ENCODE measurements at places on chromosomes 12 and 14.

- no peak for DNase-seq
Measured at GRCh38 chr12:1083889-1084262, 92.9 kb downstream of the ERC1 start.

DNA sequence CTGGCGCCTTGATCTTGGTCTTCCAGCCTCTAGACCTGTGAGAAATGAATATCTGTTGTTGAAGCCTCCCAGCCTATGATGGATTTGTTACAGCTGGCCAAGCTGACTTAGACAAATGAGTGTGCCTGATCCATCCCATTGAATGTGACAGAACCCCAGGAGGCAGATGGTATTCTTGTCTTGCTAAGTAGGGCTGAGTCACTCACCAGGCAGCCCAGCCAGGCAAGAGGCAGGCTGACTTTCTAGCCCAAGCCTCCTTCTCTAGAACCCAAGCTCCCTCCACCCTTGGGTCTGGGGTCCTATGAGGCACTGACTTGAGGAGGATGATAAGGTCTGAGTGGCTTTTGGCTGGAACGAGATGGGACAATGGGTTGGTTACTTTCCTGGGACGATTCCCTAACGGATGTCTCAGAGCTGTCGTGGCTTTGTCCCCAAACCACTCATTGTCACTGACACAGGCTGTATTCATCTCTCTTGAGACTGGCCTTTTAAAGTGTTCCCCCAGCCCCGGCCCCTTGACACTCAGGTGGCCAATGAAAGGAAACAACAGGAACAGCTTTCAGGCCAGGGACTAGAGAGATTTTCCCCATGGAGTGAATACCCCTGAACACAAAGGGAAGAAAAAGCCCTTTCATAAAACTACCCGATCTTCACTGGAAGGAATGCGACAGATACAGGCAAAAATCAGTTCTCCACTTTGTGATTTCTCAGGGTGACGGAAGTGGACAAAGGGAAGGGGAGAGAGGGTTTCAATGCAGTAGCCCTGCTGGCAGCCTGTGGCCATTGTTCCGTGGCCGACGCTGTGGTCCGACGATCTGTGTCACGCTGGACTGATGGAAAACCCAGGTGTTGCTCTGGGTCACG is 264.2 kb downstream of the AACS start:
- no peak for DNase-seq

DNA sequence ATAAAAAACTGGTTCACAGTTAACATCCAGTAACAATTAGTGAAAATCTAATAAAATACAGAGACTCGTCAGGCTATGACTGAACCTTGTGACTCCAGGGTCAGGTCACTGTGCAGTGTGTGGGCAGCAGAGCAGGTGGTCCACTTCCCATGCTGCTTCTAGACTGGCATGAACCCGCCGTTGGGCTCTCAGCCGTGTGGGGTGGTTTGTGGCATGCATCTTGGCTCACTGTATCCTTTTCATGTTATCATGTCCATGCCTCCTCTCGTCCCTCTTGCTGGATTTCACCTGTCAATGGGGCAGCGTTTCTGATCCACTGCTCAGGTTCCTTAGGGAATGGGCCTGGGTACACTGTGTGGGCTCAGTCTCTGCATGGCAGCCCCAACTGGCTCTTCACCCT is 57.3 kb downstream of the EP400 start:
- no peak for DNase-seq

- no peak for DNase-seq
Measured at GRCh38 chr12:74906224-74906623, 303.4 kb downstream of the KCNC2 start.

DNA sequence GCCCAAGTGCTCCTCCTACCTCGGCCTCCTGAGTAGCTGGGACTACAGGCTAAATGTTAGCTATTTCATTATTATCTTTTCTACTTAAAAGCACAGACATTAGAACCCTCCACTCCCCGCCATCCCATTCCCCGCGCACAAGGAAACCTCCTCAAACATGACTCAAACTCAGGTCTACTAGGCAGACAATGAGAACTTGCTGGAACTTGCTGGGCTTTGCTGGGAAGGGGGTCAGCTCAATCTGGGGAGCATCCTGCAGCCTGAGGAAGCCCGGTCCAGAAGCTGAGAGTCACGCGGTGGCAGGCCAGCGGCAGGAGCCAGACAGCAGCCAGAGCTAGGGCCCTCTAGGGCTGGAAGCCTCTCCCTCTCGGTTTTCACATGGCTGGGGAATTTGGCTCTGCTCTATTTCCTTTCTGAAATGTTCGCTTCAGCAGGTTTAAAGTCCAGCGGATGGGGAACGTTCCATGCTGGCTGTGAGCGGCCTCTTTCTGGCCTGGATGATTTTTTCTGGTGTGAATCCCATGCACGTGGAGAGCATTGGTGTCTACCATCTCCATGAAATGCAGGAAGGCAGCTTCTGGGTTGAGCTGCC is 68.5 kb downstream of the SLC6A12 start:
- DNase-seq: no peak

- no peak for DNase-seq
Measured at GRCh38 chr12:125684968-125685790, 619.9 kb downstream of the AACS start.

GRCh38 chr12:130780325-130780724 is 58.7 kb downstream of the STX2 start:
- no peak for DNase-seq

- DNase-seq: no peak
Measured at GRCh38 chr12:6644257-6644596, 3.0 kb downstream of the ACRBP start.

DNA sequence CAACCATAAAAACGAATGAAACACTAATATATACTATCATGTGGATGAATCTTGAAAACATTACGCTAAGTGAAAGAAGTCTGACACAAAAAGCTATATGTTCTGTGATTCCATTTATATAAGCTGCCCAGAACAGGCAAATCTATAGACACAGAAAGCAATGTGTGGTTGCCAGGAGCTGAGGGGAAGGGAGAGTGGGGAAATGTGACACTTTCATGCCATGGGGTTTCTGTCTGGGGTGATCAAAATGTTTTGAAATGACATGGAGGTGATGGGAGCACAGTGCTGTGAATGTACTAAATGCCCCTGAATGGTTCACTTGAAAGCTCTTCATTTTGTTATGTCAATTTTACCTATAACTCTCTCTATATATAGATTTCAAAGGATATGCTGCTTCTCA is 30.1 kb downstream of the ATG14 start:
- DNase-seq: no peak

DNA sequence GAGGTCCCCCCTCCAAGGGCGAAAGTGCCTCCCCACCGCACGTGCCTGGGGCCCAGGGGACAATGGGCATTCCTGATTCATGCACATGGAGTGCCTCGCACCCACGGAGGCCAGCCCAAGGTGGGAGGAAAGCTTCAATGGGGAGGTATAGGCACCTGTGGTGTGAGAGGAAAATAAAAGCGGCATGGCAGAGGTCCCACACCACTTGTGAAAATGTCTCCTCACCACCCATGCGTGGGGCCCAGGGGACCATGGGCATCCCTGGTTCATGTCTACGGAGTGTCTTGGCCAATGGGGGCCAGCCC is 384.7 kb downstream of the ALG10 start:
- DNase-seq: no peak

- no peak for DNase-seq
Measured at GRCh38 chr12:88390811-88391210, 189.5 kb downstream of the KITLG start.

DNA sequence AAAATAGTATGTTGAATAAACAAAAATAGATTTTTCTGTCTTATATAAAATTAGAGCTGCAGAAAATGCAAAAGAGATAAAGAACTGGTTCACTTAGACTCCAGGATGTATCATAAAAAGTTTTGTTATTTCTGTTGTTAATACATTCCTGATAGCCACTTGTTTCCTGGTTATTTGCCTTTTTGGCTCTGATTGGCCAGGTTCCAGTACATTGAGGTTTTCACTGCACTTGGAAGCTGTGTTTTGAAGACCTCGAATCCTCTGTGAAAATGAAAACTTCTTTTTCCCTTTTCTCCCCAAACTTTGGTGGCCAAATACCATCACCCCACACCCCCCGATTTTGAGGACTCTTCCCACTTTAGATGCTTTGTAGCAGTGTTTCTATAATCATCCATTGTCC is 525.3 kb downstream of the MED13L start:
- no peak for DNase-seq

GRCh38 chr14:89479802-89480201 is 62.8 kb upstream of the FOXN3 start:
- no peak for DNase-seq

DNA sequence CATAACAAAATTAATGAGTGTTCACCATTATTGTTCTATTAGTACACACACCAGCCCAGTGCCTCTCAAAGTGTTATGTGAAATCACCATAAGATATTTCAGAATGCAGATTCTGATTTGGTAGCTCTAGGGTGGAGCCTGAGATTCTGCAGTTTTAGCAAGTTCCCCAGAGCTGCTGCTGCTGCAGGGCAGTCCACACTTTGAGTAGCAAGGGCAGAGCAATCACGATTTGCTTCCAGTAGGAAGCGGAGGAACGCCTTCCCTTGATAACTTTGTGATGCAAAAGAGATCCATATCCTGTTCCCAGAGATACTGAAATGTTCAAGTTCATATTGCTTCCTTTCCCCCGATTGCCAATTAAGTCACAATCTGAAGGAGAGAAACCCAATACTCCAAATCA is 57.9 kb downstream of the SLC17A8 start:
- no peak for DNase-seq

- DNase-seq: no peak
Measured at GRCh38 chr14:34104489-34105397, 153.9 kb upstream of the EGLN3 start.

- no peak for DNase-seq
Measured at GRCh38 chr12:16482726-16483125, 123.2 kb downstream of the LMO3 start.

DNA sequence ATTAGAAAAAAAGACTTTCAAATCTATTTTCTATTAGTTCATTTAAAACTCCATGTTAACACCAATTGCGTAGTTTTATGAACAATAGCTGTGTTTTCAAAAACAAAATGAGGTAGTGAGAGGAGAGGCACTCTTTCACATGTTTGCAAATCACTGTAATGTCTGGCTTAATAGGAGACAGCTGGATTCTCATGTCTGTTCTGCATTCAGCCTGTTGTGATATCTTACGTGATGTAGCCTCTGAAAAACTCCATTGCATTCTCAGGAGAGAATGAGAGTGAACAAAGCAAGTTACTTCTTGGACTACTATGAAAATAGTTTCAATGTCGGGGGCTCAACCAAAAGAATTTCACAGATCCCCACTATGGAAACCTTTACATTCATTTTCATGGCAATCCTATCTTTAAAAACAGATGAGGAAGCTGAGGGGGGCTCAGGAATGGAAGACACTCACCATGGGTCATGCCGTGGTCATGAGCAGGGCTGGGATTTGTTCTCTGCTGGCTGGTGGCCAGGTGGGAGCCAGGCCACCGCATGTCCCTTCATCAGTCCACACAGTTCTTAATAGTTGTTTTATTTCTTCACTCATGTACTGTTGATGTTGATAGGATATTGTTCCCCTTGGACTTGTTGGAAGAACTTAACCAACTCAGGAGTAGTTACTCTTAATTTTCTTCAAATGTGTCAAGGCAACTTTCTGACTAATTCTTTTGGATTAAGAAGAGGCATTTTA is 346.2 kb upstream of the FAR2 start:
- DNase-seq: no peak

GRCh38 chr12:57227315-57228115 is 2.0 kb upstream of the SHMT2 start:
- no peak for DNase-seq

GRCh38 chr14:68076451-68076850 is 256.9 kb downstream of the RAD51B start:
- DNase-seq: no peak

- no peak for DNase-seq
Measured at GRCh38 chr14:53278602-53279506, 125.7 kb upstream of the DDHD1 start.

GRCh38 chr14:85061256-85061655 is 468.7 kb upstream of the FLRT2 start:
- no peak for DNase-seq

GRCh38 chr12:88310069-88310468 is 168.0 kb downstream of the TMTC3 start:
- no peak for DNase-seq

DNA sequence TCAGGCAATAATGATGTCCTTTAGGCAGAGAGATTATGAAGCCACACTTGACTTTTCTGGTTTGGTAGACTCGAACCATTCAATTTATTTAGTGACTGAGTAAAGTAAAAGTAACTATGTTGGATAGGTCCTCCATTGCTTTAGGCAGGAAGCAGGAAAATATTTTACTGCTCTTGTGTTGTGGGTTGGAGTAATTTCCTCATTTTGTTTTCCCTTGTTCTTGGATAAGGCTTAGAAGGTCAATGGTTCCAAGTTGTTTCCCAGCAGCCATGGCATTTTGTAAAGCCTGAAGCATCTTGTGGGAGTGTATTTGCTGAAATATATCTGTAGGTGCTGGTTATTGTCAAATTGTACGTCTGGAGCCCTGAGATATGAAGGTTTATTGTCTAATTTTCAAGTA is 161.2 kb upstream of the SLC38A2 start:
- no peak for DNase-seq

- DNase-seq: no peak
Measured at GRCh38 chr12:10354071-10354470, 35.8 kb downstream of the KLRK1 start.

DNA sequence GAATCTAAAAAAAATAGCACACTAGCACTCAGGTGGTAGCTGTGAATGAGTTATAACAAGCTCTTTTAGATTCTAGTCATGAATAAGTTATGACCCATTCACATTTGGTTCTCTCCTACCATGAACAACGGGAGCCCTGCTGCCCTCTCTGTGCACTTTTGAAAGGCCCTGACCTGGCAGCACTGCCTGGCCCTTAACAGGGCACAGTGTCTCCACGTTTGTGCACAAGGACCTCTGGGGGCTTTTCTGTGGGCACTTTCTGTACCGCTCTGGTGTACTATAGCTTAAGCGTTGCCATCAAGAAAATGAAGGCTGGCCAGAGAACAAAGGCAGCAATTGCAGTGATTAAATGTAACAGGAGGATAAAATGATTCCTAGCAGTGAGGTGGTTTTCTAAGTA is 21.2 kb downstream of the CCDC92 start:
- DNase-seq: no peak

DNA sequence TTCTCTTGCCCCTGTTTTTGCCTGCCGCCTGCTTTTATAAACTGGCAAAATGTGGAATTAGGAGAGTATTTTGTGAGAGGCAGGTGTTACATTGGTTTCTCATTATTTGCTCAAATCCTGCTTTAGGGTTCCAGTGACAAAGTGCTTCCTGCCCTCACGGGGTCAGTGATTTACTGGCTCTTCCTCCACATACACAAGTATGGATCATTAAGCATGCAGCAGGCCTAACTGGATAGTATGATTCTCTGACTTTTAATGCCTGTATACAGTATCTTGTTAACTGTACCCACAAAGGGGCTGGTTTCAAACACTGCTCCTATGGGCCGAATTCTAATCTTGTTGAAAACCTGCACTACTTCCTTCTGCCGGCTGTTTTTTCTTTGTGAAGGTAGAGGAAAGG is 63.2 kb downstream of the PTCSC3 start:
- no peak for DNase-seq

- no peak for DNase-seq
Measured at GRCh38 chr12:27779416-27779919, 565 bp upstream of the KLHL42 start.
